ENCODE measurements at places on chromosomes 11 and 22.
A peak's percentile ranks its signal among the peaks of the same experiment; 100 is the strongest.

GRCh38 chr11:79100093-79100910 is 340.5 kb downstream of the TENM4 start:
- no peak for DNase-seq

DNA sequence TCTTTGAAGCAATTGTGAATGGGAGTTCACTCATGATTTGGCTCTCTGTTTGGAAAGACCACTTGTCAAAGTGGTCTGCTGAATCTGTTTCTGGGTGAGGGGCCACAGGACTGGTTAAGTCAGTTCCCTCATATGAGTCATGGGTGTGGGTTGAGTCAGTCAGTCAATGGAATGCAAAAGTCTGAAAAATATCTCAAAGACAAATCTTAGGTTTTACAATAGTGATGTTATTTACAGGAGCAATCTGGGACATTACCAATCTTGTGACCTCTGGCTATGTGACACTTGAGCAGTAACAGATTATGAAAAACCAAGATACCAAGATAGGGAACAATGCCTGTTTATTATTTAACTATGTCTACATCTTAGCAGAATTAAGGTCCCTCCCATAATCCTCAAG is 311.6 kb downstream of the AASDHPPT start:
- DNase-seq = no peak

- no peak for DNase-seq
These were observed 1411.9 kb upstream of the RAG2 start for GRCh38 chr11:38009932-38010331.

- peak; percentile 13 for DNase-seq
These were observed at the start of gene NUDT8 for GRCh38 chr11:67629386-67630227. Gene NUDT8 (minus strand): TSS chr11:67629937. CDS start chr11:67629911, 26 bp downstream.

GRCh38 chr11:103070142-103070541 is 21.8 kb downstream of the DCUN1D5 start:
- DNase-seq = no peak

DNA sequence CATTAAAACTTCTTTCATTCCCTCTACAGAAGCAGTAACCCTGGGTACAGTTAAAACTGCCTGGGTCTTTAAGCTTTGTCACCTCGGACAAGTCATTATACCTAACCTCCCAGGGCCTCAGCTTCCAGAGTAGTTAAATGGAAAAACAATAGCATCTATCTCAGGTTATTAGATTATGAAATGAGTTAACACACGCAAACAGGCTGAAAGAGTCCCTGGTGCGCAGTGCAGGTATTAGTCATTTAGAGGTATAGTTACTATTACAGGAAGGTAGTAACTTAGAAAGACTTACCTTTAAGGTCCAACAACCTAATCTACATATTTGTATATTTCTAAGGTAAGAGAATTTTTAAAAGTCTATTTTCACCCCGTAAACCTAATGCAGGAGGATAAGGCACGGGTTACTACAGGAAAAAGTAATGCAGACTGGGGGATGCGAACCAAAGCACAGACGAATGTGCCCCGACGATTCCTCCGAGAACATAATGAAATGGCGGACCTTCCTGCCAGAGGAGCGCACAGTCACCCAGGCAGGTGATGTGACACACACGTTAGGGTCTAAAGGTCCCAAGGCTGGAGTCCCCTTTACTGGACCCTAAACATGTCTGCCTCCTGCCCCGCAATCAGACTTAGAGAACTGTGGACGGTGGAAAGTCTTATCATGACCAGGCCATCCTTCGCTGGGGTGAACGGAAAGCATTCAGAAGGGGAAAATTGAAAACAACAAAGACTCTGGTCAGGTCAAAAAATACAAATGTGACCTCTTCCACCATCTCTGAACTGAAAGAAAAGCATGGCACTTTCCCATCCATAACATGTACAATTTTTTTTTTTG is 1.3 kb downstream of the NAP1L4 start:
- no peak for DNase-seq

- no peak for DNase-seq
These were observed 42.2 kb downstream of the FLI1 start for GRCh38 chr11:128735935-128736605.

- no peak for DNase-seq
These were observed 188.7 kb downstream of the MIAT start for GRCh38 chr22:26846076-26846475.
